Left colon (tissue), 2 donors: ENCODE measurements at places on chromosomes 6 and 20.

DNA sequence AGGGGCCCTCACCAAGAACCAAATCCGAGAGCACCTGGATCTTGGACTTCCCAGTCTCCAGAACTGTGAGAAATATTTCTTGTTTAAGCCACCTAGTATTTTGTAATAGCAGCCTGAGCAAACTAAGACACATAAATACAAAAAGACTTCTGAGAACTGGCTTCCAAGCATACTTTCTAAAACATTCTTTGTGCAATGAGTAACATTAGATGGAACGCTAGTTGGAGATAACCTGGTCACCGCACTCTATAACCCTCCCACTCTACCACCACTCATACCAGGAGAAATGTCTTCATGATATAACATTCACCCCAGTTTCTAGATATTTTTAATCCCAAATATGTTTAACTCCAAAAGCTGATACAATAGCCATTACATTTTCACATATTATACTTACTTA is 169.5 kb upstream of the THEMIS start:
- no peak for DNase-seq

- DNase-seq, result no peak
Observed at GRCh38 chr6:137190583-137191094, 17.2 kb upstream of the IL22RA2 start.

DNA sequence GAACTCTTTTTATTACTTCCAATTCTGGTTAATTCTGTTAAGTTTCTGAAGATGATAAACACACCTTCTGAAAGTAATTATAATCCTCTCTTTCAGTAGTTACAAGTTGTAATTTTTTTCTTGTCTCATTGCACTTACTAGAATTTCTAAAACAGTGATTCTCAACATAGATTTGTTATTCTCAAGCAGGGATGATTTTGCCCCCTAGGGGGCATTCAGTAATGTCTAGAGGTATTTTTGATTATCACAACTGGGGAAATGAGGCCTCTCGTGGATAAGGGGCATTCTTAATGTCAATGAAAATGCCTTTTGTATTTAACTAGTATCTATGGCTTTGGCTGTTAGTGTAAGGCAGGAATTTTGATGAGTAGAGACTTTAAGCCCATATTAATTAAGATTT is 39.4 kb upstream of the MAFB start:
- DNase-seq, result no peak

GRCh38 chr20:16001286-16001685 is 572.0 kb downstream of the KIF16B start:
- DNase-seq, result no peak

DNA sequence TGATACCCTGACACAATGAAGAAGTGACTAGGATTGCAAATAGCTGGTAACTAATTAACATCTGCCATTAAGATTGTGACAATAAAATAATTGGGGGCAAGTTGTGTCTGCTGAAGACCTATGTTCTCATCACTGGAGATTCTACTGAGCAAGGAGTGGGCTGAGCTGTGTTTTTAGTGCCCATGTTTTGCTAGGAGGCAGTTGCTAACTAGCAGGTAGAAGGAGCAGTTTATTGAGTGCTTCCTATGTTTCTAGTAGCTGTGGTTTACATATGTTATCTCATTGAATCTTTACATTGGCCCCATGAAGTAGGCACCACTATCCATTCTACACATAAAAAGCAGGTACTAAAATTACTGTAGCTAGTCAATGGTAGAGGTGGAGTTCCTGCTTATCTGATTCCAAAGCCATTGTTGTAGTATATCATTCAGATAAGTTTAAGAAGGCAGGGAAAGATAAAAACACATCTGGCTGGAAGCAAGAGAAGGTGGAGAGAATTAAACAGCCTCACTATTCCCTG is 2.8 kb upstream of the MEP1A start:
- DNase-seq, result no peak

GRCh38 chr6:120451508-120451907 is 882.8 kb downstream of the TBC1D32 start:
- DNase-seq, result no peak

DNA sequence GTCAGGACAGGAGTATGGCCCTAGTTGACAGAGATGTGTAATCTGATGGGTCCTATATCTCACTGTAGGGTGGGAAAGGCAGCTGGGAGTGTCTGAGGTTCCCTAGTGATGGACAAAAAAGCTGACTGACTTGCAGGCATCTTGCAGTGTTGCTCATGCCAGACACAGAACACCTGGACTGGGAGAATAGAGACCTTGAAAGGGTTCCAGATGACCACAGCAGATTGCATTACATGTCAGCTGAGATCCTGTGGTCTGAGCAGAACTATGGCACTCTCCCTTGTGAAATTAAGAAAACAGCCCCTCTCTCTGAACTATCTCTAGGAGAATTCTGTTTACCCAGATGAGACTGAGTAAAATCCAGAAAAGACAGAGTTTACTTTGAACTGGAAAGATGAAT is 212.6 kb upstream of the MAN1A1 start:
- no peak for DNase-seq

- no peak for DNase-seq
Observed at GRCh38 chr6:93243231-93243778, 176.1 kb downstream of the EPHA7 start.

GRCh38 chr6:168288781-168289570 is 30.6 kb downstream of the DACT2 start:
- DNase-seq, result no peak

DNA sequence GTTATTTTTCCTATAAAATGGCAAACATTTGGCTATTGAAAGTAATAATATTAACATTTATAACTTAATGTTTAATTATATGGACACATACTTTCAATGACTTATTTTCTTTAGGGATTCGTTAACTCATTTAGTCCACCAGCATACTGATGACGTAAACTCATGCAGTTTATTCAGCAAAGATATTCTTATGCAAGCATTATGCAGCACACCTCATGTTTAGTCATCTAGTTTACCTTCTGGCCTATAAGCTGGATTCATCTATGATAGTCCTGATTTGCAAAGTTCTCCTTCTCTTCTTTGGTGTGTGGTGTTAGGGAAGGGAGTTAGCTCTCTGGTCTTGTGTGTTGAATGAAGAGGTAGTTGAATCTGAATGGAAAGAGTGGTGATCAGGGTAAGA is 60.0 kb downstream of the OR2J2 start:
- no peak for DNase-seq

DNA sequence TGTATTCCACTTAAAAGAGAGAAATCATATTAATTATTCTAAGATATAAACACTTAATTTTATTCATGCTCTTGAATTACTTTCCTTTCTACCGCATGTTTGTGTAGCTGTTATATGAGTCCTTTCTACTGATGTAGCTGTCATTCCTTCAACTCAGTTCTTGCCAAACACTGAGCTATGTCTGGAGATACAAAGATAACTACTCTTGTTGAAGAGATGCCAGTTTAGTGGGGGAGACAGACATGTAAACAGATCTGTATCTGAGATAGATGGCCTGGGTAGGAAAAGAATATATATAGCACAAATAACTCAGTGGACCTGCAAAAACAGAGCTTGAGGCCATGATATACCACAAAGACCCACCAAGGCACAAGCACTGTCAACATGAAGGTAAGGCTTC is 157.3 kb downstream of the BTBD9 start:
- DNase-seq, result no peak
